ENCODE measurements at places on chromosomes 13 and 19.

- no peak for DNase-seq
Observed at GRCh38 chr19:6543866-6544347, 13.1 kb downstream of the TNFSF9 start.

DNA sequence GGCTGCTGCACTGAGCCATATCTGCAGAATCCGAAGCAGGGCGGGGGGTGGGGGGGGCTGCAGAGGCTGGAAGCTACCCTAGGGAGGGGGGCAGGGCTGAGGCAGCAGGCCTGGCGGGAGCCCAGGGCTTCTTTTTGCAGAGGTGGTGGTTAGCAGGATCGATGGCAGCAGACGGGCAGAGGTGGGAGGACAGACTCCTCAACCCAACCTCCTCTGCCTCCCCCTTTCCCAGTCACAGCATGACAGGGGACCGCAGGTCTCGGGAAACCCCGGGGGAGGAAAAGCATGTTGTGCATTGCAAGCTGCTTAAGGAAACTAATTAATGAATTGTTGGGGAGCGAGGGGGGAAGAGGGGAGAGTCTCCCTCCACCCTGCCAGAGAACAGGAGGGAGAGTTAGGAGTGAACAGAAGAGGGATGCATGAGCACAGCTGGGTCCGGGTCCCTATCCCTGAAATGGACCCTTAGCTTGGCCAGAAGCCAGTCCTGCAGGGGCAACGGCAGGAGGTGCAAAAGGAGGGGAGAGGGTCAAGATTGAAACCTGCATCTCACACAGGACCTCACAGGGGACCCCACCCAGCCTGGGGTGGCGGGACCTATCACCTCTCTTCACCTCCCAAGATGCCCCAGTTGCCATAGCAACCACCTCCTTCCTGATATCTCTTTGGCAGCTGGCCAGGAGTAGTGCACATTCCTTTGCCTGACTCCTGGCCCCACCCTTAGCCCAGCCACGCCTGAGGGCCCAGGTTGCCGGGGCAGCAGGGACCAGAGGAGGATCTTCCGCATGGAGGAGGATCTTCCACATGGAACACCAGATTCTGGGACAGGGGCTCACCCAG lies 1.8 kb downstream of the FXYD7 start:
- no peak for DNase-seq

DNA sequence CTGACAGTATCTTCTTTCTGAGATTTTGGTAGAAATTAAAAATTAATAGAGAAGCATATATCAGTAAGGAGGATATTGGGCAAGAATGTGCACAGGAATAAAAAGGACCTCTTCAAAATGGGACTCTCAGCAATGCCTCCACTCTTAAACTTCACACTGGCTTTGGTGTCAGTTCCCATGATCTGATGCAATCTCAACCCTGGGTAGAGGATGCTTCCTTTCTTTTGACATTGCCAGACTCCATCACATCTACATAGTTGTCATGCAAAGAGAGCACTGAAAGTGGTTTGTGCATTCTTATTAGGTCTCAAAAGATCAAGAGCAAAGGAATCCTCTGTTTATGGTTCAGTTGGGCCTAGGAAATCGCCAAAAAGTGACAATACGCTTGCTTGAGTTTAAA lies 26.3 kb downstream of the STARD13 start:
- DNase-seq, result no peak

DNA sequence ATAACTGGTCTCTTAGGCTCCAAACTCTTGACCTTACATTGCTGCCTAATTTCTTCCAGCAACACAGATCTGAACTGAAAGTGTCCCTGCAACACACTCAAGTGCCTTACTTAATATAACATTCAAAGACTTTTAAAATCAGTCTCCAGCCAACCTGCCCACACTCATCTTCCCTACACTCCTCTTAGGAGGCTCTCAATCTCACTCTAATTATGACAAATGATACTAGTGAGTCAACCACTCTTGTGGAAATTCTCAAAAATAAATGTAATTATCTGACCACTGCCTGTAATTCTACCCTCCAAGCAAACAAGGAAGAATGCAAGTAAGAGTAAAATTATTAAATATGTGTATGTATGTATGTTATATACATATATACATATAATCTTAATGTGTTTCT lies 348.1 kb upstream of the MIR17HG start:
- no peak for DNase-seq

GRCh38 chr13:37666036-37666435 lies 67.5 kb upstream of the POSTN start:
- no peak for DNase-seq

Measured in Kasumi-1 (cell line).